Mesendoderm (in vitro differentiated cells): ENCODE measurements at places on chromosomes 6 and 20.

DNA sequence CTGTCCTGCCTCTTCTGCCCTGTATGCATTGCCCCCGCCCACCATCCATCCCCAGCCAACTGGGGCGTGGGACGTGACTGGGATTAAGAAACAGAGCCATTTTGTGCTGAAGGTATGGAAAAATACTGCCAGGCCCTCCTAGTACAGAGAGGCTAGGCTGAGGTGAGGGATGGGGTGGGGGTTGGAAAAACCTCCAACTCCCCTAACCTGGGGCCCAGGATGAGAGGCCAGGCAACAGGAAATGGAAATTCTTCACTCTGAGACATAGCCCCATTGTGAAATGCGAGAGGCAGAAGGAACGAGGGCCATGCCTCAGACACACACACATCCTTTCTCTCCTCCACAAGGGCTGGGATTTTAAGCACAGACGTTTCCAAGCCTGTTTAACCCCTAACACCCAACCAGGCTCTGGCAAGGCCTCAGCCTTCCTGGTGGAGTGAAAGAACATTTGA lies 19.9 kb downstream of the KCNK5 start:
- DNase-seq, result peak; percentile 80

DNA sequence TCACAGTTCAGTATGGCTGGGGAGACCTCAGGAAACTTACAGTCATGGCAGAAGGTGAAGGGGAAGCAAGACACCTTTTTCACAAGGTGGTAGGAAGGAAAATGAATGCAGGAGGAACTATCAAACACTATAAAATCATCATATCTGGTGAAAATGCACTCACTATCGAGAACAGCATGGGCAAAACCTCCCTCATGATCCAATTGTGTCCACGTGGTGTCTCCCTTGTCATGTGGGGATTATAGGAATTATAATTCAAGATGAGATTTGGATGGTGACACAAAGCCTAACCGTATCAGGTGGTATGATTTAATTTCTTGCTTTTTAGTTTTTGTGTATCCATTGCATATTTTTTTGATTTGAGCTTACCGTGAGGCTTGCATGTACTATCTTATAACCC lies 133.2 kb upstream of the SYNCRIP start:
- DNase-seq, result no peak

DNA sequence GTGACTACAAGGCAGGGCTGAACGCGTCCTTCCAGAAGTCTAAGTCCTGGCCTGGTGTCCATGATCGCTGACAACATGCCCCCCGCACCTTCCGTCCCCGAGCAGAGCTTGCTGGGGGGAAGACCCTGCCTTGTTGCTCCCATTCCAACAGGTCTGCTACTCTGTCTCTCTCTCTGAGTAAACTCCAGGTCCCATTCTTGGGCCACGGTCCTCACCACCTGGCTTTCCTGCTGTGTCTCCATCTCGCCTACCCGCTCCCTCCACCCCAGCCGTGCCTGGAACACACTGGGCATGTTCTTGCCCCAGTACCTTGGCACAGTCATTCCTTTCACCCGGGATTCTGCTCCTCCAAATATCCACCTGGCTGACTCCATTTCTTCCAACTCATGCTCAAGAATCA lies 162.3 kb downstream of the BMP7 start:
- DNase-seq, result no peak

DNA sequence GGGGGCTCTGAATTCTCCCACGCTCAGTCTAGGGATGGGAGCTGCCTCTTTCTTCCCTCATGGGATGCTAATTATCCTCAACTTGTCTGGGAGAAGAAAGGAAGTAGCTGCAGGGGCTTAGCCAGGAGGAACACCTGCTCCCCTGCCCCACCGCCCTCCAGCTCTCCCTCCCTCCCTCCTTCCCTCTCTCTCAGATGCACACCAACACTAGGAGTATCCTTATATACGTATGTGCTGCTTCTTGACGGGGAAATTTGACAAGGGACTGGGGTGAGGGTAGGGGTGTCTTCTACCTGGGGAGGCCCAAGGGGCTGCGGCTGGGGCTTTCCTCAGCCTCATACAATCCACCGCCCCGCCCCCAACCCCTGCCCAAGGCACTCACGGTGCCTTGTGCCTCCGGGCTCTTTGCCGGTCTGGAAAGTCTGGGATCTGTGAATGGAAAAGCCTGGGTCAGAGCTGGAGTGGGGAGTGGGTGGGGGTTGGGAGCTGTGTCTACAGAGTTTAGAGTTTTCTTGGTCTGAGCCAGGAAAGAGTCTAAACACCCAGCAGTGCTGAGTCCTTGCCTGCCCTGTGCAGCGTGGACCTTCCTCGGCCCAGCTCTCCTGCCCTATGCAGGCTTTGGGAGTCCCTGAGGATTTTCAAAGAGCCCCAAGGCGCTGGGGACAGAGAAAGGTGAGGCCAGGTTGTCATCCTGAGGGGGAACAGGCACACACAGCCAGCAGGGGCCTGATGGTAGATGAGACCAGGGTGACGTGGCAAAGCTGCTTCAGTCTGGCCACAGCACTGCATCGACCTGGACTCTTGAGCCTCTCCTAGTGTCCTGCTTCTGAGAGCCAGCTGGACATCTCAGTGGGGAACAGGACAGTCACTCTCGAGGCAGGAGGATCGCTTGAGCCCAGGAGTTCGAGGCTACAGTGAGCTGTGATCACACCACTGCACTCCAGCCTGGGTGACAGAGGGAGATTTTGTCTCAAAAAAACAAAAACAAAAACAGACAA lies 29.3 kb upstream of the EMILIN3 start:
- peak; percentile 34 for DNase-seq

DNA sequence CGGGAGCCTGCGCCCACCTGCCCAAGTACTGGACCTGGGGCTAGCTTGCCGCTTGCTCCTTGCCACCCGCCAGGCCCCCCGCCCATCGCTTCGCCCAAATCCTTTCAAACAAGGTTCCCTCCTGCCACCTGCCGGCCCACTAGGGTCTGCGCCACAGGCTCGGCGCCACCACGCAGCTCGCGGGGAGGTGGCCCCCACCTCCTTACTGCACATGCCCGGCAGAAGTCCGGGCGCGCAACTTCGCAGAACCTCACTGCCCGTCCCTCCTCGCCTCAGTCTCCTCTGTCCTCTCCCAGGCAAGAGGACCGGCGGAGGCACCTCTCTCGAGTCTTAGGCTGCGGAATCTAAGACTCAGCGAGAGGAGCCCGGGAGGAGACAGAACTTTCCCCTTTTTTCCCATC lies 11.2 kb downstream of the GNAS-AS1 start:
- DNase-seq, result peak; percentile 69

- no peak for DNase-seq
Observed at GRCh38 chr20:22371843-22372242, 212.5 kb downstream of the FOXA2 start.

DNA sequence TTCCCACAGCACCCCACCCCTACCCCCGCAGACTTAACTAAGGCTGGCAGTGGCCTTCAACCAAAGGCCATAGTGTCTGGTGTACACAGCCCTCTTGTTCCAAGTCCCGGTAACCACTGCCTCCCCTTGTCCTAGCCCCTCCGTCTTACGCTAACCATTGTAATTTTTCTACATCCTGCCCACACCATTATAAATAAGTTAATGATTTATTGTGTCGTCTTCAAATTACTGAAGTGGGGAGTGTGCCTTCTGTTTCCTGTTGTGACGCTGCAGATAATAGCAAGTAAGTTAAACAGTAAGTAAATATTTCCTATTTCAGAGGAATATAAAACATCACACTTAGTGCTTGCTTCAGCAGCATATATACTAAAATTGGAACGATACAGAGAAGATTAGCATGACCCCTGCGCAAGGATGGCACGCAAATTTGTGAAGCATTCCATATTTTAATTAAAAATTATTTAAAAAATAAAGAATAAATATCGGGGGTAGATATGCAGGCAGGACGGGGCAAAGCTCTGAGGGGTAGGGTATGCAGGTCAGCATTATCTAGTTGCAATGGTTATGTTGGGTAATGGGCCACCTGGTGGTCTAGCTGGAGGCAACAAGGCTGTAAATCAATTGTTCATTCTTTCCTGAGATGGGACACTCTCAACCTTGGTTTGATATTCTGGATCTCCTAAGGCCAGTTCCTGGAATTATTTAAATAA lies 15.1 kb downstream of the SRSF6 start:
- DNase-seq, result peak; percentile 13

- peak; percentile 2 for DNase-seq
Observed at GRCh38 chr6:5999688-6000608, 6.8 kb downstream of the NRN1 start.

GRCh38 chr6:4010048-4010447 lies 68.9 kb downstream of the FAM217A start:
- no peak for DNase-seq

DNA sequence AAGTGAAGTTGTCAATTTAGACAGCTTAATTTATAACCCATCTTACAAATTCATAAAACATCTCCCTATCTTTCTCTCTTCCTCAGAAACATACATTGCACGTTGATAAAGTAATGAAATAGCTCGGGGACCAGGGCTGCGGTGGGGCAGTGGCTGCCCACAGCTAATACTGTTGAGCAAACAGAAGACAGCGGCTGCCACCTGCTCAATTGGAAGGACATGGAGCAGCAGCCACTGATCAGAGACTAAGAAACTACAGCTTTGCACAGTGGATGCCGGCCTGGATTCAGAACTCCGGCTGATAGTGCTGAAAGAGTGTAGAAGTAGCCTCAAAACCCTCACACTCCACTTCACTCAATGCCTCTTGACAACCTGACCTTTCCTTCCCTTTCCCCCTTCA lies 157.9 kb upstream of the PDE10A start:
- no peak for DNase-seq

- DNase-seq, result no peak
Observed at GRCh38 chr6:111601886-111602285, 3.8 kb downstream of the TRAF3IP2 start.

DNA sequence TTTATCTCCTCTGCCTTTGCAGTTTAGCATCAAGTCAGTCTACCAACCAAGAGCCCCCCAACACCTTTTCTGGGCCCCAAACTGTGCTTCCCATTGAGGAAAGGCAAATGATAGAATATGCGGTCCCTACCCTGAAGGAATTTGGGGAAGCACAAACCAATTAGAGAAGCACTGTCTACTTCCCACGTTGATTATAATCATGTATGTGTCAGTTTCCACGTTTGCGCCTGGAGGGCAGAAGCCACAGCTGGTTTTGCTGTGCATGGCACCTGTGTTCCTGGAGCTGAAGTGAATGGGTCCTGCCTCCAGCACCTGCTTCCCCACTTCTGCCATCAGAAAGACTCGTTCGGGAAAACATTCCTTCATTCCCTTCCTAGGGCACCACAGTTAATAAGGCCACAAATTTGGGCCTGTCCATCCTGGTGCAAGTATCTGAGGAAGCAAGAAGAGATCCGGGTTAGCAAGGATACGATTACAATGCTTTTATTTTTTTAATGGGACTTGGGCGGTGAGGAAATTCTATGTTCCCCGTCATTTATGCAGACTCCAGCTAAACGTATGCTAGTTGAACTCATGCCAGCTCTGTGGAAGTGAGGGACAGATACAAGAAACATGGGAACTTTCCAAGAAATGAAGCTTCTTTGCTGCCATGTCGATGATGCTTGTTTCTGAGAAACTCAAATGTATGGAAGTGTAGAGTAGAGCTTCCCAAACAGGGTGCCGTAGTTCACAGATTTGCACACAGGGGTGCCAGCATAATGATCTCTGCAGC lies 333.5 kb downstream of the NRN1 start:
- no peak for DNase-seq

DNA sequence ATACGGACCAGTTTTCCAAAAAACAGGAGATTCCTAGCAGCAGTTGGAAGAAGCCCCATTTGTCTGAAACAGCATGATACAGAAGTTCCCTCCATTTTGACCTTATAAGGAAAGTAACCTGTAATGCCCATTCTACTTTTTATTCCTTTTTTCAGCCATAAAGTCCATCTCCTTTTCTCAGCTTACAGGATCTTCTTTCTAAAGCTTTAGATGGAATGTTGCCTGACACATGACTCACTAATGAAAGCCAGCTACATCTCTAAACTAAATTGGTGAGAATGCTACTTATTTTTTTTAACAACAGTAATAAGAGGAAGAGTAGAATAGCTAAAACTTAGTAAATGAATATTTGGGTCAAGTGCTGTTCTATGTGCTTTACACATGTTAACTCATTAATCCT lies 234.1 kb downstream of the CDH26 start:
- DNase-seq, result no peak

DNA sequence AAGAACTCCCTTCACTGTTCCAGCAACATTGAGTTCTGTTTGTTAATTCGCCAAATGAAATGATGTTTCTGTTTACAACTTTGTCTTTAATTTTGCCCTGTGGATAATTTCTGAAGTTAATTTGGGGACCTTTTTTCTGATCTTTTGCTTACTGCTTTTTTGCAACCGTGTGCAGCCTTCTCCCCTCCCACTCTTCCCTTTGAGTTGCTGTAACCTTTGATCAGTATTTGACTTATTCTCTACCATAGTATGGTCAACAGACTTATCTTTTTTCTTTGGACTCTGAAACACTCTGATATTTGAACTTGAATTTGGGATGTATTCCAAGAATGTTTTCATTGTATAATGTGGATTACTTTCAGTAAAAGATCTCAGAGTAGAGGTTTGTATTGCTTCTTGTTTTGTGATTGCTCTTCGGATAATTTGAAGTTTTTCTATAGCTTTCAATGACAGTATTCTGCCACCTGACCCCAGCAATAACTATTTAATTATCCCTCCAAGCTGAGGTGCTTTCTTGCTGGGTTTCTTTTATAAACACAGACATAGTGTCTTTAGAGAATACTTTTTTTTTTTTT lies 46.2 kb downstream of the LRRN4 start:
- no peak for DNase-seq

DNA sequence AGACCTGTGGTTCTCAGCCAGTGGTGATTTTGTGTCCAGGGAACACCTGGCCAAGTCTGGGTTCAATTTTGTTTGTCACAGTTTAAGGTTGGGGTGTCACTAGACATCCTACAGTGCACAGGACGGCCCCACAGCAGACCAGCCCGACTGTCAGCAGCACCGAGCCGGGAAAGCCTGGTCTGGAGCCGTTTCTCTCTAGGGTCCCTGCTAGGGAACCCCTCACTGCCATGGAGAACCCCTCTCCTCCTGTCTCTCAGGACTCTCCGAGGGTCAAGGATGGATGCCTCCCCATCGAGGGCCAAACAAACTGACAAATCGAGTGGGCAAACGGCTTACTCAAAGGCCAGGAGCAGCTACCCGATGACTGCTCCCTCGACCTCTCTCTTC lies 15.8 kb upstream of the STX16 start:
- DNase-seq, result no peak

GRCh38 chr20:22700367-22700766 lies 116.0 kb upstream of the FOXA2 start:
- no peak for DNase-seq

- peak; percentile 35 for DNase-seq
Observed at GRCh38 chr6:131001945-131002660, 60.9 kb downstream of the EPB41L2 start.

DNA sequence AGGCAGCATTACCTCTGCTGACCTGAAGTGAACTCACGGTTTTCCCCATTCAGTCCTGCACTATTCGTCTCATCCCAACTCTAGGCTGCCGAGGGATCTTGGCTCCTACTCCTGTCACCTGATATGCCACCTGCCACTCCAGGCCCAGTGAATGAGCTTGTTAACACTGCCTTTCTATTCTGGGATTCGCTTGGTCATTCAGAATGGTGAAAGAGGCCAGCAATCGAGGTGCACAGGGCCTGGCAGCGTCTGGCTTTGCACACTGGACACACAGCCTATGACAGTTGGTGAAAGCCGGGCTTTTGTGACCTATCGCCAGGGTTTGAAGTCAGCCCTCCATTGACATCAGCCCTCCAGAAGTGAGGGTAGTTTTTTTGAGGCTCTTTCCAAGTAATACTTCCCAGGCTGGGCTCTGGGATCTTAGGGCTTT lies 59.3 kb upstream of the MYL9 start:
- DNase-seq, result no peak

- peak; percentile 68 for DNase-seq
Observed at GRCh38 chr20:10225439-10226060, 6.9 kb downstream of the SNAP25 start.

GRCh38 chr6:36888654-36889481 lies 3.1 kb downstream of the C6orf89 start:
- DNase-seq, result no peak
